ENCODE measurements at places on chromosomes 16 and 17.

DNA sequence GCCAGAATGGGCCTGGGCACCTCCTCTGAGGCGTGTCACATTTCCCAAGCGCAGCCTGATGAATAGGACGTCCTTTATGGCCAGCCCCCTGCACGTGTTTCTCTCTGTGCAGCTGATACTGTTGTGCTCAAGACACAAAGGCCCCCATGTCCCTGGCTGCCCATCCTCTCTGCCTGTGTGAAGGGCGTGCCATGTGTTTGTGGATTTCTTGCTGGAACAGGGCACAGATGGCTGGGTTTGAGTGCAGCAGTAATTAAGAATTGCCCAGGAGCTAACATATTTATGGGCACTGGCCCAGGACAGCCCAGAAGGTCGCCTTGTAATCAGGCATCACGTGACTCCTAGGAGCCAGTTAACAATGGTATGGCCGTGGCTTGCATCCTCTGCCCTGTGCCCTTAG, 181.1 kb downstream of the CCDC182 start:
- DNase-seq = no peak

GRCh38 chr17:32659419-32659842, 172.6 kb downstream of the CDK5R1 start:
- DNase-seq = peak; percentile 73

DNA sequence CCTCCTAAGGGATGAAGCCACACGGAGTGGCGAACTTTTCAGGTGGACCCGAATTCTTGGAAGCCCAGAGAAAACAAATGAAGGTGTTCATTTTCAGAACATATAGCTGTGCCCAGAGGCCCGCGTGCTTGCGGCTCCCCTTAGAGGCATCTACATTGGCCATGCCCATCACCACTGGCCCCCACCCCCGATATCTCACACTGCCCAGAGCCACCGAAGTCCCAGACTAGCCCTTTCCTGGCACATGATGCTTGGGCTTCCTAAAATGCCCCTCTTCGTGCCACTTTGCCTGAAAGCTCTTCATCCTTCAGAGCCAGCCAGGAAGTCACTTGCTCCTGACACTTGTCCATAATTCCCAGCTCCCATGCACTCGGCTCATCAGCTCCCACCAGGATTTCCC, 2.1 kb upstream of the HEXIM1 start:
- DNase-seq = no peak

DNA sequence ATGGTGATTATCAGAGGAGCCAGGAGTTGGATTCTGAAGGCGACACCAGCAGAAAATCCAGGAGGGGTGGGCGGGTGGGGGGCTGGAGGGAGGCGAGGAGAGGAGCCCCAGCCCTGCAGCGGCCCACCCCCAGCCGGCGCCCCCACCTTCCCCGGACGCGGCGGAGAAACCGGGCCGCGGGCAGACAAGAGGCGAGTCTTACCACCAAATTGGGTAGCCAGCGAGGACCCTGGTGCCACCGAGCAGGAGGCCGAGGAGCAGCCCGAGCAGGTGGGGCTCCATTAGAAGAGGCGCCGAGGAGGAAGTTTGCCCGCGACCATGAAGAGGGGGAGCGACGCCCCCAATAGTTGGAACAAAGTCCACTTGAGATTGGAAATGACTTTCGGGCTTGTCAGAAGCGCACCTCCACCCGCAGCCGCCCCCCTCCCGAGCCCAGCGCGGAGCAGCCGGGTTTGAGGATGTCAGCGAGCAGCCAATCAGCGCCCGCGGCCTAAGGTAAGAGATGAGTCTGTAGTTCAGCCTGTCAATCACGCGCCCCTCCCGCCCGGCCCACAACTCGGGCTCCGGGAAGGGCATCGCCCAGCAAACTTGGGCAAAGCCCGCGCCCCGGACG, at the start of gene WNT3:
Gene WNT3, minus strand, starts transcription at position 377 of the 613 bp plus-strand sequence. Its CDS starts 95 bp downstream, at position 282.
- DNase-seq = no peak

GRCh38 chr16:840561-841454, 40.3 kb upstream of the GNG13 start:
- DNase-seq = no peak

DNA sequence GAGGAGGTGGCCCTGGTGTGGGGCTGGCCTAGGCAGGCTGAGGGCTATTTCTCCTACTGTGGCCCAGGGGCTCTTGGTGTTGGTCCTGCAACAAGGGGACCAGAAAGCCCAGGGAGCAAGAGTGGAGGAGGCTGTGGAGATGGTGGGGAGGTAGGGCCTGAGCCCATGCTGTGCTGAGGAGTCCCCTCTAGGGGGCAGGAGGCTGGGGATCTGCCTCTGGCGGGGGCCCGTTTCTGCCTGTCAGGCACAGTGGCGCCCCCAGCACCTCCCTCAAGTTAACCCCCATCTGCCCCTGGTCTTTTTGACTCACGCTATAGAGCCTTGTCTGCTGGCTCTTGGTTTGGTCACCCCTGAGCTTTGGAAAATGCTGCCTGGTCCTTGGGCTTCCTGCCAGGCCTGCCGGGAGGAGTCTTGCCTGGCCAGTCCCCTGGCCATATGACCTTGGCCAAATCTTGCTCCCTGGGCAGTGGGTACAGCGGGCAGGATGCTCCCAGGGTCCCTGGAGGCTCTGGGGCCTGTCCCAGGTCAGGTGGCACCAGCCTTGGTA, 5.9 kb downstream of the BAIAP2 start:
- peak; percentile 21 for DNase-seq

GRCh38 chr17:83153681-83154310, 74.4 kb downstream of the METRNL start:
- DNase-seq = no peak

DNA sequence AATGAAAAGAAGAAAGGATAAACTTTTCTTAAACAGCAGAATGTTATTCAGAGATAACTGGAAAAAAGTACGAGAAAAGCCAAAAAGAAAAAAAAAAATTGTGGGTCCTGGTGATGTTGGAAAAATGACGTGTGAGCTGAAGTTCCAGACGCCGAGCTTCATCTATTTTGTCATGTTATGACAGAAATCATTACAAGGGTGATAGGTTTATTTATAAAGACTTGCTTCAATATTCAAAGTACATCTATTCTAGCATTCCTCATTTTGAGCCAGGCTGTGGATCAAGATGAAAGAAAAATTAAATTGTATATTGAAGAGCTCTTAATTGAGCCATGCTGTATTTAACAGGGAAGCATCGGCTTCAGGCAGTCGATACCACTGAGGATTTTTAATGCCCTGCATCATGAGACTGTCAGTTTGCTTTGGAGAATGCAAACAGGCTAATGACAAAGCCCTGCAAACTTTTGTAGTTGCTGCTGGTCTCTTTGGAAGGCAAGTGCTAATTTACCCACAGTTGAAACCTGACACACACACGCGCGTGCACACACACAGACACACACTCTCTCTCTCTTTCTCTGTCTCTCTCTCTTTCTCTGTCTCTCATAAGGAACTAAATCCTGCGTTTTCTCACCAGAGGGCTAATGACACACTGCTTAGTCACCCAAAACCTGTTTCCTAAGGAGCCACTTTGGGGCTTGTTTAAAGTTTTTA, 110.7 kb downstream of the WWOX start:
- no peak for DNase-seq
